ENCODE measurements at places on chromosomes 2 and 18.

GRCh38 chr18:44771956-44772917 is 91.5 kb downstream of the SETBP1 start:
- DNase-seq = no peak

GRCh38 chr18:7367336-7367735 is 136.4 kb downstream of the LRRC30 start:
- DNase-seq = no peak

DNA sequence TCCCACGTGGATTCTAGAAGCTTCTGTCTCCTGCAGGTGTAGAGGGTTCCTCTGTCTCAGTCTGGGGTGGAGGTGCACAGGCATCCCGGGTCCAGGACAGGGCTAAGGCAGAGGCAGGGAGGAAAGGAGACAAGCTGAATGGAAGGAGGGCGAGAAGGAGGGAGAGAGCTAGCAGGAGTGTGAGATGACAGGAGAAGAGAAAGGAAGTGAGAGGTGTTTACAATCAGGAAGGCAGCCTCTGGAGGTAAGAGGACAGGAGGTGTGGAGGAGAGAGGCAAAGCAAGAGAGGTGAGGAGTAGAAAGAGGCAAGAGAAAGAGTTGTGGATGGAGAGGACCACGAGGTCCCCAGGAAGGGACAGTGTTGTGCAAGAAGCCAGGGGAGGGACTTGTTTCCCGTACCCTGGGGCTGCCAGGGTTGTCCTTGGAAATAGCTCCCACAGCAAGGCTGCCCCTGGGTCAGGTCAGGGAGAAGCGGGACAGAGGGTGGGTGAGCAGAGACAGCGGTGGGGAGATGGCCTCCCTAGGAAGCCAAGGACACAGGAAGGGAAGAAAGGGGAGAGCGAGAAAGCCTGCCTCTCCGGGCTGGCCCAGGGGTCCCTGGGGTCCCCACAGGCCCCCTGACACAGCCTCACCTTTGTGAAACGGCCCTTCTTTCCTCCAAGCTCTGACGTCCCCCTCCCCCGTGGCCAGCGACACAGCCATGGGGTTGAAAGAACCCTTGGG is 136.9 kb downstream of the CYP26B1 start:
- no peak for DNase-seq

- no peak for DNase-seq
Observed at GRCh38 chr18:58228762-58229161, 184.7 kb downstream of the NEDD4L start.

GRCh38 chr18:55779691-55780585 is 191.9 kb upstream of the TCF4 start:
- DNase-seq = peak; percentile 77

DNA sequence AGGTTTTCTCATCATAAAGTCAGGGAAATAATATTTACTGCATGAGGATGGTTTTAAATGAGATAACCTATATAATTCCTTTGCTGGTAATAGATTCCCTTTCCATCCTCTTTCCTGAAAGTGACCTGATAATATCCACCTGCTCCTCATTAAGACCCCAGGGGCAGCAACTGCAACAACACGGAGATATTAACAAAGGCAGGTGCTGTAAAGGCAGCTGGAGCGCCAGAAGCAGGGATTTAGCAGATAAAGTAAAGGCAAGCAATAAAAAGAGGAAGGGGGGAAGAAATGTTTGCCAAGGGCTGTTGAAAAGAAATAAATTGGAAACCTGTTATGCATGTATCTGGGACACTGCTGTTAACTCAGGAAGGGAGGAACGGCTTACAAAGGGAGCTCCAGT is 472.6 kb upstream of the KLHL29 start:
- DNase-seq = no peak

- DNase-seq = no peak
Observed at GRCh38 chr2:195199864-195200263, 457.2 kb upstream of the SLC39A10 start.

DNA sequence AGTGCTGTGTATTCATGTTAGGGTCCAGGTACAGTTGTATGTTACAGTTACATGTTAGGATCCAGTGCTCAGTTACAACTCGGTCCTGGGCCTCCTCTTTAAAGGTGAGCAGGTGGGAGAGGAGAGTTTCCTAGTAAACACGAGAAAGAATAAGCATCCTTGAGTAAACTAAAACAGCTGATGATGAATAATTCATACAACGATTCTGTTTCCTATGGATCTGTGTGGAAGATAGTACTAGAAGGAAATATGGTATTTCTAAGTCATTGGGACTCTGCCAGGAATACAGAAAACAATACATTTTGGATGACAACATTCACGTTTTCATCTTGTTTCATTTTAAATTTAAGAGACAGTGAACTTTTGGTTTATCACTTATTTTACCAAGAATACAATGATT is 29.5 kb downstream of the SNTG2 start:
- DNase-seq = no peak

- DNase-seq = no peak
Observed at GRCh38 chr2:31312898-31313297, 78.9 kb downstream of the EHD3 start.

GRCh38 chr18:68940754-68941153 is 142.9 kb downstream of the CCDC102B start:
- no peak for DNase-seq

GRCh38 chr18:45111502-45111848 is 430.8 kb downstream of the SETBP1 start:
- no peak for DNase-seq

GRCh38 chr2:234980451-234981187 is 28.8 kb downstream of the SH3BP4 start:
- no peak for DNase-seq

GRCh38 chr2:238985041-238985729 is 137.3 kb downstream of the TWIST2 start:
- no peak for DNase-seq

- no peak for DNase-seq
Observed at GRCh38 chr2:128818704-128819491, 500.2 kb upstream of the HS6ST1 start.

DNA sequence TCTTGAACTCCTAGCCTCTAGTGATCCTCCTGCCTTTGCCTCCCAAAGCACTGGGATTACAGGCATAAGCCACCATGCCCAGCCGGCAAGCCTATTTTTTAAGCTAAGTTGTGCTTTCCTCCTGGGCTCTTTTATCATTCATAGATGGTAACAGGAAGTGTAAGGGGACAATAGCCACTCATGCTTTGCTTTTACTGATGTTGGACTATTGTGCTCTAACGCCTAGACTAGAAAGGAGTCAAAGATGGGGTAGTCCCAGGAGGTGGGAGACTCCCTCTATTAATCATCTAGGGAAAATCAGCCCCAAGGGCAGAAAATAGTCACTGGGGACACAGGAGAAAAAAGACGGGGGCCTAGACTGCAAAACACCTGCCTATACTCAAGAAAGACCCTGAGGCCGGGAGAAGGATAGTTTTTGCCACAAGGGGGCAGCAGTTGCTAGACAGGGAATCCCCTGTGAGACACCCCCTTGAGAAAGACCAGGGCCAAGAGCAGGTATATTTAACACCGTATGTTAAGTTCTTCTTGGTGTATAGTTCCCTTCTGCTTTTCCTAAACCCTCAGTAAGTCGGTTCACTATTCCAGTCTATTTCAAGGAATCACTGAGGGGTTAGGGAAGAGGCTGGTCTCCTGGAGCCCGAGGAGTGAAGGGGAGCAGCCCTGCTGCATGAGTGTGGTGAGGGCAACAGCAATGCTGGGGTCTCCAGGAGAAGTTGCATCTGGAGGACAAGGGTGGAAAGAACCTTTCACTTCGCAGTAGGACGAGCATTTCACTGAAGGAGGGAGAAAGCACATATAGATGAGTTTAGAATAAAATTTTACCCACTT is 2.1 kb upstream of the CXCR1 start:
- DNase-seq = peak; percentile 59

DNA sequence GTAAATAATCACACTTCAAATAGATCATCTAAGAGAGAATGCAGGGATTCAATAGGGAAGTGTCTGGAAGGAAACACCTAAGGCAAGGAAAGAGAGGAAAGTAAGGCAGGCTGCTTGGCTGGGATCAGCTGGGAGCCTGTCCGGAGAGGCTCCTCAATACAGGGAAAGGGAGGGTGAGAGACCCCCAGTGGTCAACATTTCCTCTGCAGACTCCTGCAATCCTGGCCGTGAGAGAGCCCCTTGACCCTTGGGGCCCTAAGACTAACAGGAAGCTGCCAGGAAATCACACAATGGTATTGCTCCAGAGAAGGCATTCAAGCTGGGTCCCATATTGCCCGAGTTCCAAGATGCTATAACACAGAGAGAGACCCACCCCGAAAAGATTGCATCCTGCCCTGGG is 549.4 kb downstream of the NYAP2 start:
- DNase-seq = no peak

- DNase-seq = peak; percentile 24
Observed at GRCh38 chr2:120622886-120623753, 112.5 kb upstream of the GLI2 start.

GRCh38 chr18:42053188-42053781 is 98.3 kb downstream of the PIK3C3 start:
- peak; percentile 45 for DNase-seq

DNA sequence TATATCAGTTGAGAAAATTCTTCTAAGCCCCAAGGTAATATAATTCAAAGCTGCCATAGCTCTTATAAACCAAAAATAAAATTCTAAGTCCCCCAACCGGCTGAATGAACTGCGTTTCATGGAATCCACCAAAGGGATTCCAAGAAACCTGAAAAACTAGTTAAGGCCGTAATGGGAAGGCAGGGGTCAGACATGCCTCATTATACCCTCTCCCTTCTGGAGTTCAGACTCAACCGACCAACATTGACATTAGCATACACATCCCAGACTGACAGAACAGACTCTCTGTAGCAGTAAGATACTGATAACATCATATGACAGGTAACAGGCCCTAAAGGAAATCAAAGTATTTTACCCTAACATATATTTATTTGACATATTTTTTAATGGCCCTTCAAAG is 31.4 kb upstream of the PHLPP1 start:
- no peak for DNase-seq

GRCh38 chr18:9926223-9926894 is 12.5 kb downstream of the VAPA start:
- no peak for DNase-seq

DNA sequence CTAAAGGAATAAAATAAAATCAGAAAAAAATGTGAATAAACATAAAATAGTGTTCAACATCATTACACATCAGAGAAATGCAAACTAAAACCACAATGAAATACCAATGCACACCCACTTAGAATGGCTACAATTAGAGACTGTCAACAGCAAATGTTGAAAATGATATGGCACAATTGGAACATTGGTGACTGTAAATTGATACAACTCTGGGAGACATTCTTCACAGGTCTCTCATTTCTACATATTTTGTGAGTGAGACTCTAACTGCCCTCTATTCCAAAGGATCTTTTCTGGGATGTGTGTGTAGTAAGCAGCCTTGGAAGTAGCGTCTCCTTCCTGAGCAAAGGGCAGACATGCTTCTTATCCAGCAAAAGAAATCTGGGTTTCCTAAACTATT is 323.0 kb downstream of the FBXO15 start:
- no peak for DNase-seq

DNA sequence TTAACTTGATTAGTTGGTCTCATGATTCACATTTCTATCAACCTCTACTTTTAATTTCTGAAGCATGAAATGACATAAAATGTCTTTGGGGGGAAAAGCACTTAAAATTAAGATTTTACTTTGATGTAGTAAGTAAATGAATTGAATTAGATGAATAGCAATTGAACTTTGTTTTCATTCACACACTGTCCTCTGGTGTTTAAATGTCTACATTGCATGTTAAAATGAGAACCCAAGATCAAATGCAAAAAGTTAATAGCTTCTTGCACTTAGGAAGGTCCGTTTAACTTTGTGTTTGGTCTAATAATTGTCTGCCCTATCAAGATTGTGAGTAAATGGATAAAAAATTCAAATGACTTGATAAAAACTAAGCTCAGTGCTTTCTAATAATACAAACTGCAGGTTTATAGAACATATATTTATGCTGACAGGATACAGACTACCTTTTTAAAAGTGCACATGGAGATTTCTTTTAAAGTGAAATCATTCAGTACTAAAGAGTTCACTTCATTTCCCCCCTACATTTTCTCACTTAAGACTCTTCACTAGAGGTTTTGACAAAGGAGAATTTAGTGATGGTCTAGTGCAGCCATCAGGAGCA is 156.2 kb upstream of the NABP1 start:
- no peak for DNase-seq

DNA sequence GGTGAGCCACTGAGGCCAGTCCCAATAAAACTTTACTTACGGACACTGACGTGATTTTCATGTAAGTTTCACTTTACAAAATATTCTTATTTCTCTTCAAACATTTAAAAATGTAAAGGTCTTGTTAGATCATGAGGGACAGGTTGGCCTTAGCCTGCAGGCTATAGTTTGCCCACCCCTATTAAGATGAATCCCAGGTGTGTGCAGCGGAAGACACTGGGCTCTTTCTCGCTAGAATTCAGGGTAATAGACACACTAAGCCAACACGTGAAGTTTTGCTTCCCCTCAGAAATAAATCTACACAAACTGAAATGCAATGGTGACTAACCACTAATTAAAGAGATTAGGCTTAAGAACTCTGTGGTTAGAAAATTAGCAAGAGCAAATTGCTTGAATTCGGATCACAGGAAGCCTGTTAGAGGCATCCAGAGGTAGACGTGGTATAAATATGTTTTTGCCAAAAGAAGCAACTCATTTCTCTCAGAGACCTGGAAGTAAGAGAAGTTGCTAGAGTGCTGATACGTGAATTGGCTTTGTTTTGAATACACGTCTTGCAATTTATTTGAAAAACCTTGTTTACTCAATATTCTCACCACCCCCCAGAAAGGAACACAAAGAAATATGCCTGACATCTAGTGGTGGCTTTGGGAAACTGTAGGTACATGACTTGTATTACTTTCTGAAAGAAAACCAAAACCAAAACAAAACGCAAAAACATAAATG is 151.6 kb downstream of the DTNB start:
- no peak for DNase-seq

GRCh38 chr2:24919037-24919505 is 966 bp downstream of the ADCY3 start:
- DNase-seq = no peak

- DNase-seq = no peak
Observed at GRCh38 chr2:9778012-9778411, 65.3 kb upstream of the TAF1B start.

DNA sequence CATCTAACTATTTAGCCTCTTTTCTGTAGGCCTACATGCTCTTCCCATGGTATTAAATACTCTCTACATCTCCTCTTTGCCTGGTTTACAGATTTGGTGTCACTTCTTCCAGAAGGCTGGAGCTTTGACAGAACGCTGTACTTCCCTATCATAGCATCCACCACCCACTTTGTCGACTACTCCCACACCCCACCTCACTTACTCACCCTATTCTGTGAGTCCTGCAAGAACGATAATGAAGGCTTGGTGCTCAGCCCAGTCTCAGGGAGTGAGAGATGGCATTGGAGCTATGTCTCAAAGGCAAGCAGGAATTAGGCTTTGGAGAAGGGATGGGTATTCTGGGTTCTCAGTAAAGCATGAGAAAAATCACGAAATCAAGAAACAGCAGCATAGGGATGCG is 20.3 kb upstream of the KDM3A start:
- DNase-seq = no peak

All from right forelimb (tissue), 1 donor.